ENCODE measurements at places on chromosomes 6 and 20.

DNA sequence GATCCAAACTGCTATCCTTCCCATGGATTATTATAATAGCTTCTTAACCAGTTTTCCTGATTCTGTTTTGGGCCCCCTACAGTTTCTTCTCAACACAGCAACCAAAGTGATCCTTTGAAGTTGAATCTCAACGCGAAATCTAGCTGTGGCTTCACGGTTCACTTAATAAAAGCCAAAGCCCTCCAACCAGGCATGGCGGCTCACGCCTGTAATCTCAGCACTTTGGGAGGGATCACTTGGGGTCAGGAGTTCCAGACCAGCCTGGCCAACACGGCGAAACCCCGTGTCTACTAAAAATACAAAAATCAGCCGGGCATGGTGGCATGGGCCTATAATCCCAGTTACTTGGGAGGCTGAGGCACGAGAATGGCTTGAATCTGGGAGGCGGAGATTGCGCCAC, 3.3 kb downstream of the RMND1 start:
- no peak for DNase-seq

DNA sequence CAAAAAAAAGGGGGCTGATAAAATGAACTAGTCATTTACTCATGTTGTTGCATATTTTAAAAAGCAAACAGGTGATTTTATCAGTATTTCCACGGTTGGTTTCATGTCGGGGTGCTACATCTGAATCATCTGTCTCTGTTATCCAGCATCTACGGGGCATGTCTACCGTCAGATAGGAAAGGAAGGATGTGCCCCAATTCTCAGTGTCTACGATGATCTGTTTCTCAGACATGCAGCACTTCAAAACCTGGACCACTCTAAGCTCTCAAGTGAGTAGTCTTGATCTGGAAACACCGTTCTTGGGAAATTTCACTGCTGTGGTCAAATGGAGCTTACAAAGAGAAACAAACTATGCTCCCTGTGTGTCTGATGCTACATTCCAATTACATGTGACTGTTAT, 240.3 kb upstream of the TAB2 start:
- no peak for DNase-seq

GRCh38 chr20:15476781-15477180, 1096.5 kb downstream of the KIF16B start:
- DNase-seq = no peak

DNA sequence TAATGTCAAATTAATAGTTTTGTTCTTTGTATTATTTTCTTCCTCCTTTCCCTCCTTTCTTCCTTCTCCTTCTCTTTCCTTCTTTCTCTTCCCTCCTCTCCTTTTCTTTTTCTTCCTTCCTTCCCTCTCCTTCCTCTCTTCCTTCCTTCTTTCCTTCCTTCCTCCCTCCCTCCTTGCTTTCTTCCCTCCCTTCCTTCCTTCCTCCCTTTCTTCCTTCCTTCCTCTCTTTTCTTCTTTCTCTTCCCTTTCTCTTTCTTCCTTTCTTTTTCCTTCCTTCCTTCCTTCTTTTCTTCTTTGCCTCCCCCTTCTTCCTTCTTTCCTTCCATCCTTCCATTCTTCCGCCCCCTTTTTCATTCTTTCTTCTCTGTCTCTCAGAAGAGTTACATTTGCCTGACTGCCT, 518.2 kb upstream of the ID4 start:
- no peak for DNase-seq

DNA sequence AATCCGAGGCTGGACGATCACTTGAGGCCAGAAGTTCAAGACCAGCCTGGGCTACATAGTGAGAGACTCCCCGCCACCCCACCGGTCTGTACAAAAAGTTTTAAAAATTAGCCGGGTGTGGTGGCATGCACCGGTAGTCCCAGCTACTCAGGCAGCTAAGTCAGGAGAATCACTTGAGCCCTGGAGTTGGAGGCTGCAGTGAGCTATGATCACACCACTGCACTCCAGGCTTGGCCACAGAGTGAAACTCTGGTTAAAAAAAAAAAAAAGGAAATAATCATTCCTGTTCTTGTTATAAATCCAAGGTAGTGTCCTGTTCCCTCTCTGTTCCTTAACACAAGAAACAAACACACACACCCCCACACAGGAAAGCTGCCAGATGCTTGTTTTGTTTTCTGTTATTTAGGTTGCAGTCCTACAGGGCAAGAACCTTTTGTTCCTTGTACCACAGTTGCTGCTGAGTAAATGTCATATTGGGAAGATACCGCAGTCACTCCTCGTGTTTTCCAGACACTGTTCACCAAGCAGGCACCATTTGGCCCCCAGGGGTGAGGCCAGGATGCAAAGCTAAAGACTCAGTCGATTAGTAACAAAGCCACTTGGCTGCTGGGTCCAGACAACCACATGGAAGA, 28.9 kb downstream of the ASIP start:
- DNase-seq = peak; percentile 67

- no peak for DNase-seq
Observed at GRCh38 chr6:14547284-14547998, 429.9 kb downstream of the CD83 start.

DNA sequence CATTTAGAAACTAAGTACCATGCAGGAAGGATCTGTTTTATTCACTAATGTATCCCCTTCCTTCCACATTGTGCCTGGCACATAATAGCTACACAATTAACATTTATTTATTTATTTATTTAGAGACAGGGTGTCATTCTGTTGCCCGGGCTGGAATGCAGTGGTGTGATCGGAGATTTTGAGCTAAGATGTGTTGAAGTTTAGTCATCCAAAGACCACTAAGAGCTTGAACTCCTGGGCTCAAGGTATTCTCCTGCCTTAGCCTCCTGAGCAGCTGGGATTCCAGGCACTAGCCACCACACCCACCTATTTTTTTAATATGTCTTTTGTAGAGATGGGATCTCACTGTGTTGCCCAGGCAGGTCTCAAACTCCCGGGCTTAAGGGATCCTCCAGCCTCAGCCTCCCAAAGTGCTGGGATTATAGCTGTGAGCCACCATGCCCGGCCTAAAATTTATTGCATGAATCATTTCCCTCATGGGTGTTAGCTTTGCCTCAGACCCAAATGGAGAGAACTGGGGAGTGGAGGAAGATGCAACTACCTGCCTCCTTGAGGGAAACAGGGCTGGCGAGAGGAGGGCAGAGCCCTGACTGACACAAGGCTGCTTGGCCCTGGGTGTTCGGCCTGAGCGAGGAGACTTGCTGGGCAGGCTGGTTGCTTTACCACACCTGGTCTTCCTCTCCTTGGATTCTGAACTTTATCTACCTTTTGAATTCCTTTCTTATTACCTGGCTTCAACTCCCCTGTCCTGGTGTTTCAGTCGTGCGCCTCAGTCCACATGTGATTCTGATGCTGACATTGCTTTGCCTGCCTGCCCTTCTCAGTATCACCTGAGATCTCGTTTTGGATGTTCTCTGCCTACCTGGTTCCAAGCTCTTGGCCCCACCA, 1.7 kb upstream of the DYNLT1 start:
- no peak for DNase-seq

- DNase-seq = no peak
Observed at GRCh38 chr6:114121913-114122662, 151.1 kb upstream of the HDAC2 start.

- no peak for DNase-seq
Observed at GRCh38 chr6:27334141-27334540, 22.1 kb upstream of the POM121L2 start.

DNA sequence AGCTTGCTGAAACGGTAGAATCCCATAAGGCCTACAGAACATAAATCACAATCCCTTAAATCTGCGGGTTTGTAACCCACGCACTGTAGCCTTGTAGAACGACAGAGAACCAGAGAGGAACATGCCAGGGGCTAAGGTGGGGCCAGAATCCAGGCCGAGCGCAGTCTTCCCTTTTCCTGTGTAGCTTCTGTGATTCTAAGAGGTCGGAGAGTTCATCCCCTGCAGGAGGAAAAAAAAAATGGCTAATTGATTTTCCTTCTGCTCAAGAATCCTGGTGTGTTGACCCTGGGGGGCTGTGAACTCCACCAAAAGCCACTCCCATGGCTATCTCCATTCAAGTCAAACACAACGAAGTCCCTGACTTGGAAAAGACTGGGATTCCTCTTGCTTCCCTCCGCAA, 96.3 kb downstream of the SPTLC3 start:
- DNase-seq = no peak

All from fibroblast of the conjunctiva (primary cell).